A549 (cell line): ENCODE measurements at places on chromosomes 12 and 14.

DNA sequence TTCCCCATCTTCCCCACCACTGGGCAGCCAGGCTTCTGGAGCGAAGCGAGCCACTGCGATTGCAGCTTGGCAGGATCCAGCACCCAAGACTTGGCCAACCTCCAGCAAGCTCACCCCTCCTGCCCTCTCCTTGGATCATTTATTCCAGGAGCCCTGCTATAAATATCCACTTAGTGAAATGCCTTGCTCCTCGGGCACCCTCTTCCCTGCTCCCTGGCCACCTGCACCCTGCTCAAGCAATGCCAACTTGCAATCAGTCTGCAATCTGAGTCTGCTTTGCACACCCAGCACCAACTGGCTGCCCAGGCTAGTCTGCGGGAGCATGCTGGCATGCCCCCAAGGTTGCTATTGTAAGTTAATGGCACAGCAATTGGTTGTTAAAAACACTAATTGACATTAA, 666.0 kb downstream of the MED13L start:
- no peak for DNase-seq

DNA sequence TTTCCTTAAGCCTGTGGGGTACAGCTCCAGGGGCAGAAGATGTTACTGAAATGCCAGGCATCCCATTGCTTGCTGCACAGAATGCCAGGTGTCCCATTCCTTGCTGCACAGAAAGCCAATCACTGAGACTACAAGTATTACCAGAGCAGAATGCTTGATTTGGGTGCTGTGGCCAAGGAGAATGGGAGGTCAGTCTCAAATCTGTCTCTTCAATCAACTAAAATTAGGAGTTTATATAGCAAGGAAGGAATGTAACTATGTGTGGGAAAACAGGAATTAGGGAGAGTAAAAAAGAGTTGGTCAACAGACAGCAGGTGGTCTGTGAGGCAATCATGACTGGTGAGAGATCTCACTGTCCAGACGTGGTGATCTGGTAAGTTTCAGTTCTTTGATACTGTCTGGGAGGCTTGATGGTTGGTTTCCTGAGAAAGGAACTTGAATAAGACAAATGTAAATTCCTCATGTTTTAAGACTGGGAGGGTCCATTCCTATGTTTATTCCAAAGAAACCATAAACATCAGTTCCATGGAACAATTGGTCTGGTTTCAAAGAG, 31.2 kb upstream of the VASH1 start:
- DNase-seq: no peak

DNA sequence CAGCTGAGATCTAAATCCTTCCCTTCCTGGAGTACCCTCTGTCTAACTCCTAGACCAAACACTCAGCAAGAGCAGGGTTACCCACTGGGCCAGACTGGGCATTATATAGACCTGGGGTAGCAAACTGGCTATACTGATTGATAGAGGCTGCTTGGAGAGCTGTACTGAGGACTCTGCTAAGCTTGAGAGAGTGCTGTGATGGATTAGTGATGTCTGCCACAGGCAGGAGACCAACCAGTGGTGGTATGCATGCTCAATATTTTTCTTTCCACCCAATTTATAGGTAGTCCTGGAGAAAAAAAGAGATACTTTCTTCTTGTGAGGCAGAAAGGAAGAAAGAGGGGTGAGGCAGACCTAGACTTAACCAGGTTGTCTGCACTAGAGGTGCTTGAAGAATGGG, 33.3 kb downstream of the DTX1 start:
- no peak for DNase-seq

DNA sequence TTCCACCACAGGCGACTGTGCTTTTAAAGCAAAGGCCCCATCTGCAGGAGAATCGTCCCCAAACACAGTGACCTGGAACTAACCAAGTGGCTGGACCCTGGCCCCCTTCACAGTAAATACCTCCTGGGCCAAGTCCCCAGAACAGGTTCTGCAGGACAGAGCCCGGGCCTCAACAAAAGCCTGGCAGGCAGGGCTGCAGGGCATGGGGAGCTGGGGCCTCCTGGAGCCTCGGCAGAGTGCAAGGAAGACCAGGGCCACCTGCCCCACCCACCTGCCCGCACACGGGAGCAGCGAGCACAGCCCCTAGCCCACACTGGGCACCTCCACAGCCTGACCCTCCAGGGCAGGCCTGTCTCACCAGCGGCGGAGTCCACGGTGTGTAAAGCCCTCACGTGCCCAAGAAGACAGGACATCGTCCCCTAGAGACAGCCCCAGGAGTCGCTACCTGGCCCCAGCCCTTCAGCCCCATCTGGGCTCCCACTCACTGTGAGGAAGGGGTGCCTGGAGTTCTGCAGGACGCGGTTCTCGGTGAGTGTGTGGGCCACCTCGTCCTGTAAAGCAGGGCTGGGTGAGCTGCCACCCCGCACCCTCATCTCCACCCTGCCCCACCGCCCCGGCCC, 21.0 kb downstream of the AKT1 start:
- no peak for DNase-seq

GRCh38 chr14:33930439-33930838, 20.4 kb downstream of the EGLN3 start:
- DNase-seq: no peak

GRCh38 chr12:34204830-34205285, 182.6 kb downstream of the ALG10 start:
- no peak for DNase-seq

GRCh38 chr14:99734406-99735051, 50.4 kb downstream of the CYP46A1 start:
- no peak for DNase-seq

- DNase-seq: no peak
Observed at GRCh38 chr12:111976291-111976690, 36.7 kb downstream of the TMEM116 start.

- no peak for DNase-seq
Observed at GRCh38 chr12:84786622-84787021, 126.0 kb downstream of the SLC6A15 start.

DNA sequence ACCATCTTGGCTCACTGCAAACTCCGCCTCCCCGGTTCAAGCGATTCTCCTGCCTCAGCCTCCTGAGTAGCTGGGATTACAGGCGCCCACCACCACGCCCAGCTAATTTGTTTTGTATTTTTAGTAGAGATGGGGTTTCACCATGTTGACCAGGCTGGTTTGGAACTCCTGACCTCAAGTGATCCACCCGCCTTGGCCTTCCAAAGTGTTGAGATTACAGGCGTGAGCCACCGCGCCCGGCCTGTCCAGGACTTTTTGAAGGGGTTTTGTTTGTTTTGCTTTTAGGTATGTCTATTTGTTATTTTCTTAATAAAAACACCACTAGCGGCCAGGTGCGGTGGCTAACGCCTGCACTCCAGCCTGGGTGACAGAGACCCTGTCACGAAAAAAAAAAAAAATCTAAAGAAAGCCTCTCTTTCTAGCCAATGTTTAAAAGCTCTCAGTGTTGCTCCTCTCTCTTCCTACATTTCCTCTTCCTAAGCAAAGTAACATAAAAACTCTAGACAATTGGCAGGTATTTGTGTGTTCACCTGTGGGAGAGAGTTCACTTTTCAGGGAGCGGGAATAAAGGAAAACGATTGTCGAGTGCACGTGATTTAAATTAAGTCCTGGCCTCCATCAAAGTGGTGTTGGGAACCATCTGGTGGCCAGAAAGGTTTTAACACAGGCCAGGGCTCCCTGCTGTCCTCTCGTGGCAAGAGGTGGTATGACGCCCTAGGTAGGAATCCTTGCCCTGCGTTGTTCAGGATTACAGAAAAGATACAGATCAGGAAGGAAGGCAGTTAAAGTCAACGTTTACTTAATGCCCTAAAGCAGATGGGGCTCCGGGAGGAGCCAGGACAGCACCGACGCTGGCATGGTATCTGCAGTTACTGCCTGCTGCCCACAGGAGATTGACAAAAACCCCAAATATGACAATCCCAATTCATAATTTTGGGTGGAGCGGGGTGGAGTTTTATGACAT, 36.2 kb upstream of the ATP23 start:
- peak; percentile 71 for DNase-seq

GRCh38 chr14:72701605-72702004, 192.3 kb downstream of the DPF3 start:
- DNase-seq: no peak

- DNase-seq: peak; percentile 47
Observed at GRCh38 chr14:73833530-73834260, 17.9 kb upstream of the PTGR2 start.

DNA sequence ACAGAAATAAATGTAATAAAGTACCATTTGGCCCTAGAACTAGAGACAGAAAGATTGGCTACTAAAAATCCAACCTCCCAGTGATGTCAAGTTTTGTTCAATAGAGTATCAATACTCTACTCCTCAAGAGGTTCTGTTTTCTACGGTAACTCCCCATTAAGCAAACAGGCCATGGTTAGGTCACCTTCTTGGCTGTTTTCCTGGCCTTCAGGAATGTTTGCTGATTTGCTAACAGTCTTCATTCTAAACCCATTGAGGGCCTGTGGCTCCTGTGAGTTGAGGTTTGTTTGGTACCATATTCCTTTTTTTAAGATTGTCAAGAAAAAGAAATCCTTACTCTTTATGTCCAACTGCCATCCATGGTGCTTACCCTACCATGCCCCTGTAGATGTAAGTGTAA, 1022.0 kb upstream of the TMEM132C start:
- DNase-seq: no peak

DNA sequence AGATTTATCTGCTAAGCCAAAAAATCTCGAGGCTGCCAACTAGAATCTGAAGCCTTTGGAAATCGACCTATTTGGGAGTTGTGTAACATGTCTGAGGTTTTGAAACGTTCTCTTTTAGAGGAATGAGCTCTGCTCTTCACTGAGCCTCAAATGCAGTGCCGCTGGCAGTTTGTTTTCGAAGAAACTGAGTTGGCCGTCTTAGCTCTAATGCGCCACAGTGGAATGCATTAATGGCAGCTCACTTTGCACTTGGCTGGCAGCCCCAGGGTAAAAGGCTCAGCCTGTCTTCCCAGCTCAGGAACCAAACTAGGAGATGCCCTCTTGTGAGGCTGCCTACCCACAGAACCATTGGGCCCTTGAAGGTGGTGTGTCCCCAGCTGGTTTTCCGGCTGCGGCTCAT, 53.8 kb downstream of the SFSWAP start:
- no peak for DNase-seq

DNA sequence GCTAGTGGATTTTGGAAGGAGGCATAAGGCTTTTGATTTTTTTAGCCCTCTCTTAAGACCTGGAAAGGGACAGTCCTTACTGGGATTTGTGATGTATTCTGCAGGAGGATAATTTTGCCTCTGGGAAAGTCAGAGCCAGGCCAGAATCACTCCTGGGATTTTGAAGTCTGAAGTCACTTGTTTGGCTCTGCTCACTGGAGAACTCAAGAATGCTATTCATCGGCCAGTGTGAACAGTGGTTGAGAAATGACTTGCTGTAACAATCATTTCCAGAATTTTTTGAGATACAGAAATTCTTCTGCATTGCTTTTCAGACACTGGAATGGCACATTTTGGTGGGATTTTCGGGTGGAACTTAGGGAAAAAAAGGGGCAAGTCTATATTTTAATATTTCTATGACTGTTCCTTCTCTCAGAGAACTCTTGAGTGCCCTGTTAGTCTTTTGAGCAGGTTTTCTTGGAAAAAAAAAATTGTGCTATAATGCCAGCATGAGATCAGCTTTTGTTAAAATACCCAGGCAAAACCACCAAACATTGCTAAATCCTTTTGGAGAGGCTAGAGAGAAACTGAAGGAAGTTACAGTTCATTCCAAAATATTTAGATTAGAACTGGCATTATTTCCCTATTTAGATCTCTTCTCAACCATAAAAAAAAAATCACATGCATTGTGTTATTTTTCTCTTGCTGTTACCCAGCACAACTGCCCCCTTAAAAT, 26.1 kb upstream of the BHLHE41 start:
- no peak for DNase-seq

- DNase-seq: no peak
Observed at GRCh38 chr14:100022772-100023451, 42.3 kb upstream of the EVL start.

DNA sequence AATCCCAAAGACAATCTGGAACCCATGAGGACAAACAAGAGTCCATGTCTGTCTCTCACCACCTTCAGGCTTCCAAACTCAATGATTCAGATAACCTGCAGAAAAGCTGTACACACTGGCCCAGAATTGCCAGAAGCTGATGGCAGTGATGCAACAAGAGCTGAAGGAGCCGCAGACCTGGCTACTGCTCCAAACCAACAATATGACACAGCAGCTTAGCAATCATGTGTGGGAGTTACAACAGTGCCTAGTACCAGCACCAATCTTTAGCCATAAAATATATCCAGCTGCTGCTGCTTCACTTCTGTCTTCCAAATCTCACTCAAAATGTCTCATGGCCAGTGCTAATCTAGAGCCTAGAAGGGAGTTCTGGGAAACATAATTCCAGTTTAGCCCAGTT, 22.0 kb downstream of the RPS6KA5 start:
- no peak for DNase-seq

DNA sequence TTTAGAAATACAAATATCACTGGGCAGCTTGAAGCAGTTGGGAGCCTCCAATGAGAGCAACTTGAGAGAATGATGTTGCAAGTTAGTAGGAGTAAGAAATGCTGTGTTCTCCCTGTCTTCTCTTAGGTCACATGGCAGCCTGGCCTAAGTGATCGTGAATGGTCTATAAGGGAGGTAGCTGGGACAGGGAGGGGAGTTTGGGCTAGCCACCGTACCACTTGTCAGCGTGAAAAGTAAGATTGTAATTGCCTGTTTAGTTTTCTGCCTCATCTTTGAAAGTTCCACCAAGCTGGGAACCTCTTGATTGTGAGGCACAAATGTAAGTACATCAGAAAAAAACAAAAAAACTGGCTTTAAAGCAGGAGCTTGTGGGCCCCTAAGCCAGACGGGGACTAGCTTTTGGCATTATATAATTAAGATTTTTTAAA, 36.4 kb downstream of the MDM2 start:
- DNase-seq: no peak

DNA sequence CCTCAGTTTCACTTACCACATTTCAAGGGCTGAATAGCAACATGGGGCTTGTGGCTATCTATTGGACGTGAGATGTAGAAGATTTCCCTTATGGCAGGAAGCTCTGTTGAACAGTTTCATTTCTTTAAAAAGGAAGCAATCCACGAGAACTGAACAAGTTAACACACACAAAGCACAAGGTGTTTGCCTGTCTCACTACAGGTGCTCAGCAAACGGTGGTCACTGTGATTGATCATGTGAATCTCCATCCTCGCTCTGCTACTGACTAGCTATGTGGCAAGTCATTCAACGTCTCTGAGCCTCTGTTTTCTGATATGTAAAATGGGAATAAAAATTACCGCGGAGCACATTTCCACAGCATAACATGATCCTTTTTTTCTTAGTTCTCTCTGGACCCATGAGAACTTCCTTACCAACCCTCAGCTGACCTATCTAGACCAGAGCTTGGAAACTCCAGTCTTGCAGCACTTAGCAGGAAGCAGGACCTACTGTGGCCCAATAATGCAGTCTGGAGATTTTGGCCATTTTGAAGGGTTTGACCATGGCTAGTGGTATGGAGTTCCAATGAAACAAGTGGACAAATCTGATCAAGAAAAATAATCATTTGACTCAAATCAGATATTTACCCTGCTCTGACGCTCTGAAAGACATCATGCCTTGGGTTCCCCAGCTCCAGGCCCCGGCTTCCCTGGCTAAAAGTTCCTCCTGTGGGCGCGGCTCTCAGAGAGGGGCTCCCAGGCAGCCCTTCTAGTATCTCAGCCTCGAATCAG, 278.8 kb downstream of the ZFP36L1 start:
- no peak for DNase-seq

GRCh38 chr12:108611884-108612415, 14.1 kb upstream of the TMEM119 start:
- DNase-seq: peak; percentile 55
